ENCODE measurements at places on chromosomes 16 and 17.

- DNase-seq: no peak
Measured at GRCh38 chr16:35193956-35194355, 1734.5 kb downstream of the TP53TG3F start.

DNA sequence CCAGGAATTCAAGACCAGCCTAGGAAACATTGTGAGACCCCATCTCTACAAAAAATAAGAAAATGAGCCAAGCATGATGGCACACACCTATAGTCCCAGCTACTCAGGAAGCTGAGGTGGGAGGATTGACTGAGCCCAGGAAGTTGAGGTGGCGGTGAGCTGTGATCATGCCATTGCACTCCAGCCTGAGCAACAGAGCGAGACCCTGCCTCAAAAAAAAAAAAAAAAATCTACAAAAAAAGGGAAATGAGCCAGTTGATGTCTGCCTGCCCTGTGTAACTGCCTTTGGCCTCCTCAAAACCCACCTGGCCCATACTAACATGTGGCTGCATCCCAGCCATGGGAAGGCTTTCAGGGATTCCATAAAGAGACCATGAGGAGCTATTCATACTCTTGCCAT lies 4.5 kb downstream of the RANBP10 start:
- DNase-seq: no peak

- DNase-seq: no peak
Measured at GRCh38 chr17:49841548-49841947, 6.3 kb downstream of the TAC4 start.

- DNase-seq: no peak
Measured at GRCh38 chr17:9115214-9116191, 94.2 kb downstream of the NTN1 start.

DNA sequence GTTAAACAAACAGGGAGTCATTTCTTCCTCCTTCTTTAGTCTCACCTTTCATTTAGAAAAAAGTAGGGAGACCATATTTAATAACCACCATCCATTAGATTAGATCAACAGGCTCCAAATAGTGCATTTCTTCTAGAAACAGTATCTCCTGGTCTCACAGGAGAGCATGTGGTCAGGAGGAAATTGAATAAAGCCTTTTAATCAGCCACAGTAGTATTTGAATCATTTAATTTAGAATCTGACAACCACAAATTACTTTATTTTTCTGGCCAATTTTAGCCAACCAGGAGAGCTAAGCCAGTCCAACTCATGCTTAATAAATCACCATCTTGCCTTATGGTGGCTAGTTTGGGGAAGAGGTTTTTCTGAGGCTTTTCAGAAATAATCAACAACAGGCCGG lies 26.3 kb upstream of the ZFP90 start:
- no peak for DNase-seq

DNA sequence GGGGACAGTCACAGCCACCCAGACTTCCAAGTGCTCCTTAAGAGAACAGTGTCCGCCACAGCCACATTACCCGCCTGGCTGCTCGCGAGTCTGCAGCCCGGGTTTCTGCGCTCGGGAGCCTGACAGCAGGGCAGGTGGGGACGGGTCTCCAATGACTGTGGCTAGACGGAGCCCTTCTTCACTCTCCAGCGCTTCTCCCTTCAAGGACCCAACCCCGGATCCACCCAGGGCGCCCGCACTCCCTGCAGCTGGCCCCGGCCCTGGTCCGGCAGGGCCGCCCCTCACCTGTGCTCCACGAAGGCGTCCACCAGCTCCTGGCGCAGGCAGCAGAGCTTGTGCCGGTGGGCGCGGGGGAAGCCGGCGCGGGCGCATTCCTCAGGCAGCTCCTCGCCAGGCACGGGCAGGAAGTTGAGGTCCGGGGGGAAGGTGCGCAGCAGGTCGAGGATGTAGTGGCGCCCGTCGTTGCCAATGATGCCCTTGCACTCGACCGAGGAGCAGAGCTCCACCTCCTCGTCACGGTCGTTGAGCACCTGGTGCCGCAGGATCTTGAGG lies 13.9 kb downstream of the CLUH start:
- no peak for DNase-seq

- no peak for DNase-seq
Measured at GRCh38 chr17:11332706-11333105, 91.7 kb downstream of the SHISA6 start.

DNA sequence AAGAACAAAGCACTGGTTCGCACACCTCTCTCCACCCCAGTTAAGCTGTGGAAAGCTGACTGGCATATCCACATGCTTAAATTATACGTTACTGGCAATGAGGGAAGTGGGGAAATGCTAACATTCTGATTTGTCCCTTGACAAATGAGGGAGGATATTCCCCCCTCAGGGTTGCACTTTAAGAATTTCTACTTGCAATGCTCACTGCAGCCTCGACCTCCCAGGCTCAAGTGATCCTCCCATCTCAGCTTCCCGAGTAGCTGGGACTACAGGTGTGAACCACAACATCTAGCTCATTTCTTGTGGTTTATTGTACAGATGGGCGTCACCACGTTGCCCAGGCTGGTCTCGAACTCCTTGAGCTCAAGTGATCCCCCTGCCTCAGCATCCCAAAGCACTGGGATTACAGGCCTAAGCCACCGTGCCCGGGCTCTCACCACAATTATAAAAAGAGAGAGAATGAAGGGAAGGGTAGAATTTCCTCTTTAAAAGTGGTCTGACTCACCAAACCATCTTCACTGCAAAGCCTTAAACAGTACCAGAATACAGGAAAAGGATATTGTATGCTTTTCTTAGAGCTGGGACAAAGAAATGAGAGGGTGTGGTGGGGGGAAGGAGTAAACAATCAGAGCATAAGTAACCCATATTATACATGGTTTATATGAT lies 38.9 kb downstream of the KANSL1 start:
- DNase-seq: no peak

- no peak for DNase-seq
Measured at GRCh38 chr17:5511401-5512225, 25.2 kb downstream of the MIS12 start.

GRCh38 chr17:41278176-41278955 lies 2.9 kb downstream of the KRTAP9-7 start:
- DNase-seq: no peak

- DNase-seq: no peak
Measured at GRCh38 chr17:35786941-35787432, 8.5 kb downstream of the MMP28 start.

GRCh38 chr17:56177361-56177760 lies 24.1 kb downstream of the ANKFN1 start:
- DNase-seq: no peak

DNA sequence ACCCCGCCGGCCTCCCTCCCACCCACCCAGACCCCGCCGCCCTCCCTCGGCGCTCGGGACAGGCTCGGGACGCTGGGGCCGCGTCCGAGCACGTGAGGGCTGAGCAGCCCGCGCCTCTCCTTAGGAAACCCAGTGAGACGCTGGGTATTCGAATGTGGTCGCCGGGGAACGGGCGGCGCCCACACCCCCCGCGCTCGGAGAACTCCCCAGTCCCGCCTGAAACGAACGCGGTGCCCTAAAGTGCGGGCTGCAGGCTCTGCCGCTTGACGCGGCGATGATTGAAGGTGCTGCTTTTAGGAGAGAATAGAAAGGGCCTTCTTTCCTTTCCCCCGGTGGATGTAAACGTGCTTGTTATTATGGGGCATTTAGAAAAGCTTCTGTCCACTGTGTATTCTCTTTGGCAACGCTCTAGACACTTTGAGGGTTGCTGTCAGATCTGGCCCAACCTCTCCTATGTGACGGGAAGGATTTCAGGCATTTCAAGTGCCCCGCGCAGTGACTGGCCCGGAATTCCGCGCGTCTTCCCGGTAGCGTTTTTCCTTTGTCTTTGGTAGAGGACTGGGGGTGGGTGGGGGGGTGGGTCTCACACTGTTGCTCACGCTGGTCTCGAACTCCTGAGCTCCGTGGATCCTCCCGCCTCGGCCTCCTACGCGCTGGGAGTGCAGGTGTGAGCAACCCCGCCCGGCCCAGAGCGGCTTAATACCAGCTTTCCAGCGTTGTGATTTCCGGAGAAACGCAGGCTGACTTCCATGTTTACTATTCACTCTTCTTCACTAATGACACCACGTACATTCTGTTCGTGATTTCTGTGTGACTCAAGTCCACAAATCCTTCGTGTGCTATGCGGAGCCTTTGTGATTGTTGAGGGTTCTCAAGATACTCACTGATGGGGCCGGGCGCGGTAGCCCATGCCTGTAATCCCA lies 21.8 kb upstream of the FOXK2 start:
- DNase-seq: peak; percentile 67

DNA sequence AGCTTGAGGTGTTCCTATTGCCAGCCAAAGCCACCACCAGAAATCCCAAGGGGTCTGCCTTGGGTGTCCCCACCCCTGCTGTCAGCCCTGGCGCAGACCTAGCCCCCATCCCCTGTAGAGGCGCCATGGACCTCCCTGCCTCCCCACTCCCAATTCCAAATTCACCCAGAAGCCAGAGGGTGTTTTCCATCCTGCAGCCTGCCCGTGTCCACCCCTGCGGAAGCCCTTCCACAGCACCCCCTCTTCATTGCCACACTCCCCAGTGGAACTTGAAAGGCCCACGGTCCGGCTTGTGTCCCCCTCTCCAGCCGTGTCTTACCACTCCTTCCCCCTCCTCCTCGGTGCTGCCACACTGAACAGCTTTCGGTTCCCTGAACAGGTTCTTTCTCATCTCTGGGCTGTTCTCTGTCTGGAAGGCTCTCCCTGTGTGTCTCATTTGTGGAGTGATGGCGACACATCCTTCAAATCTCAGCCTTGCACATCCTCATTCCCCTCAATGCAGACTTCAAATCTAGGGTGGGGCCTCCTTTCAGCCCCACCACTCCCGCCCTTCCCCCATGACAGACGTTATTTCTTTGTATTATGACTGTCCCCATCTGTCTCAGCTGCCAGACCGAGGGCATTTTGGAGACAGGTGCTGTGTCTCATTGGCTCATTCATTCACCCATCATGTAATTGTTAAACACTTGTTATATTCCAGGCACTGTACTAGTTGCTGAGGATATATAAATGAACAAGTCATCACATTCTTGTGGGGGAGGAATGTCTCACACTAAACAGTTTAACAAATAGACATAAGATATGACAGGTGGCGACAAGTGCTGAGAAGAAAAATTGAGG lies 36.3 kb downstream of the ADGRG5 start:
- no peak for DNase-seq

DNA sequence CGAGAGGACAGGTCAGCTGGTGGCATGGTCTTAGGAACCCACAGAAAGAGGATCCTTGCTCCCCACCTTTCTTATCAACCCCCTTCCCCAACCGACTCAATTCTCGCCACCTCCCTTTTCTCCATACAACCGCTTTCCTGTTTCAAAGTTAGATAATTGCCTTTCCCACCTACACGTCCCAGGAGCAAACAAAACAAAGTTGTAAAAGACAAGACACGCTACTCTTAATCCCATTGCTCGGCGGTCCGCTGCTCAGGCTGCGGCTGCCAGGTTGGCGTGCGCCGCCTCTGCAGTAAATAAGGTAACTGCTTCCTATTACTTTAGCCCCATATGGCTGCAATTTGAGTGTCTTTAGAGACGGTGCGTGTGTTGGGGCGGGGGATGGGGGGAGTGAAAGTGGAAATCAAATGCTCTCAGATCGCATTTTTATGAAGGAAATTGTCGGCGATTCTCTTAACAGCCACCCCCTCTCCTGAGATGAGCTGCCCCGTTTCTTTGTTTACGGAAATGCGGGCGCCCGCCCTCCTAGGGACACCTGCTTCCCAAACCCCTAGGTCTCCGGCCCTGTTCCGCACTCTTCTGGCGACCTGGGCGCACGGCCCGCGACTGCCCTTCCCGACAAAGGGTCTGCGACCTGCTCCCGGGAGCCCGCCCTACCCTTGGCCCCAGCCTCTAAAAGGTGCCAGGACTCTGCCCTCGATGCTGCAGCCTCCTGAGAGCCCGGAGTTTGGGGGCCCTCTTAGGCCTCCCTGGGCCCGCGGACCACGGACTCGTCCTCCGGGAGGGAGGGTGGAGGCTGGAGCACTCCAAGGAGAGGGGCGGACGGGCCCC lies 3.7 kb upstream of the CBX8 start:
- peak; percentile 47 for DNase-seq

DNA sequence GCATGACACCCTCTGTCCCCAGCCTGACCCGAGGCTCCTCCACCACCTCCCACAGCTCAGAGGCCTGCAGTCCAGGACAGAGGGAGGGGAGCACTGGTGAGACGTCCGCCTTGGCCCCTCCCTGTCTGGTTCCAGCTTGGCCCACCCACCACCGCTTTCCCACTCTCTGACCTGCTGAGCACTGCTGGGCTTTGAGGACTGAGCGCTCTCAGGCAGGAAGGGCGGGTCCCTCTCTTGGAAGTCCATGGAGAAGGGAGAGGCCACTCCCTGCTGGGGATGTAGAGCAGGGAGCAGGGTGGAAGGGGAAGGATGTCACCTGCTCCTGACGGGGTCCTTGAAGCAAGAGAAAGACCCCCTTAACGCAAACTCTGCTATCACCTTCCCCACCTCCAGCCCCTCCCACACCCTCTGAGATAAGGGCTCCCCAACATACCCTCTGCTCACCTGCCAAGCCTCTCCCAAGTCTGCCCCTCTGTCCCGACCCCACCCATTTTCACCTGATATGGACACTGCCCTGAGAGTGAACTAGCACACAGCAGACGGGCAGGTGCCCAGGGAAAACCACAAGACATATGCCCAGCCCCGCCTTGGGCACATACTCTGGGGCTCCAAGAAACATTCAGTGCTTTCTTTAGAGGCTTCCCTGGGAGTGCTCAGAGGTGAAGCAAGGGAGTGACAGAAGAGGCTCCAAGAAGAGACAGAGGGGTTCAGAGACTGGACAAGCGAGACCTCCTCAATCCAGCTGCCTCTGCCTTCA lies 1.4 kb downstream of the OSBPL7 start:
- DNase-seq: no peak

- no peak for DNase-seq
Measured at GRCh38 chr17:42321555-42321954, 33.3 kb downstream of the STAT5A start.

- DNase-seq: no peak
Measured at GRCh38 chr16:20944861-20945574, 44.4 kb downstream of the LYRM1 start.

GRCh38 chr17:49741009-49741691 lies 22.8 kb downstream of the FAM117A start:
- no peak for DNase-seq

GRCh38 chr17:77879226-77879895 lies 79.1 kb upstream of the TNRC6C start:
- no peak for DNase-seq

- DNase-seq: no peak
Measured at GRCh38 chr16:27718201-27719105, 168.5 kb downstream of the KATNIP start.

- DNase-seq: no peak
Measured at GRCh38 chr17:63232565-63233310, 213.4 kb downstream of the CYB561 start.

DNA sequence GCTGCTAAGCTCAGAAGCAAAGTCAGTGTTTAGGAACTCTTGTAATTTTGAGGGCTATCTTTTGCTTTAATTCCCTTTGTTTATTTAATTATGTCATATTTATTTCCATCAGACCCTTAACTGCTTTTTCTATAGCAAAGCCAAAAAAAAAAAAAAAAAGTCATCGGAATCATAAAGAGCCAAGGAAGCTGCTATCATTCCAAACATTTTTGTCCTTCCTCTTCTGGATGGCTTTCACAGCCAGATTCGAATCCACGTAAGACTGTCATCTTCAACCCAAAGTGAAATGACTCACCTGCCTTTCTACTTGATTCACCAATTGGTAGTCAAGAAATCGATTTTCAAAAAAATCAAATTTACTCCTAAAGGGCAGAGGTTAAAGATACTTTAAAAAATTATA lies 38.4 kb downstream of the WIPI1 start:
- DNase-seq: no peak

- no peak for DNase-seq
Measured at GRCh38 chr17:2940352-2940751, 123.1 kb downstream of the OR1D5 start.

All from NCI-H345 (cell line).